ENCODE measurements at places on chromosomes 4 and X.

DNA sequence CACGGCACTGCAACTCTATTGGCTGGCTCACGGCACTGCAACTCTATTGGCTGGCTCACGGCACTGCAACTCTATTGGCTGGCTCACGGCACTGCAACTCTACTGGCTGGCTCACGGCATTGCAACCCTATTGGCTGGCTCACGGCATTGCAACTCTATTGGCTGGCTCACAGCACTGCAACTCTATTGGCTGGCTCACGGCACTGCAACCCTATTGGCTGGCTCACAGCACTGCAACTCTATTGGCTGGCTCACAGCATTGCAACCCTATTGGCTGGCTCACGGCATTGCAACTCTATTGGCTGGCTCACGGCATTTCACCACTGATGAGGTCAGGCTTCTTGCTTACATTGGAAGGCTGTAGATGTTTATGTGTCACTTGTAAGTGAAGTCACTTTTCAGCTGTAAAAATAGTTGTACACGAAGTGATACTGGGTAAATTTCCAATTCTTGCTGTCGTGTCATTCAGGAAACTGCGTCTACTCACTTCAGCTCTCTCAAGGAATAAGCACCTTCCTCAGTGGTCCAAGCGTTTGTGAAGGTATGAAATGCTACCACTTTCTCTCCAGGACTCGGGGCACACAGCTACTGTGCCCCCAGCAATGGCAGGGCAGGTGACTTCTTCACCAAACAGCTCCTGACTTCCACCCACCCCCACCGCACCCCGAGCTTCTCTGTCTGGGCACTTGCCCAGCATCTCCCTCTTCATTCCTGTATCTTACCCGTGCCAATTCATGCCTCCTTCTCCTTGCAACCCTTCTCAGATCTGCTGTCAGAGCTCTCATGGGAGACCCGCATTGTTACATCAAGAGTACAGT, 141.3 kb downstream of the AFAP1 start:
- DNase-seq: no peak

DNA sequence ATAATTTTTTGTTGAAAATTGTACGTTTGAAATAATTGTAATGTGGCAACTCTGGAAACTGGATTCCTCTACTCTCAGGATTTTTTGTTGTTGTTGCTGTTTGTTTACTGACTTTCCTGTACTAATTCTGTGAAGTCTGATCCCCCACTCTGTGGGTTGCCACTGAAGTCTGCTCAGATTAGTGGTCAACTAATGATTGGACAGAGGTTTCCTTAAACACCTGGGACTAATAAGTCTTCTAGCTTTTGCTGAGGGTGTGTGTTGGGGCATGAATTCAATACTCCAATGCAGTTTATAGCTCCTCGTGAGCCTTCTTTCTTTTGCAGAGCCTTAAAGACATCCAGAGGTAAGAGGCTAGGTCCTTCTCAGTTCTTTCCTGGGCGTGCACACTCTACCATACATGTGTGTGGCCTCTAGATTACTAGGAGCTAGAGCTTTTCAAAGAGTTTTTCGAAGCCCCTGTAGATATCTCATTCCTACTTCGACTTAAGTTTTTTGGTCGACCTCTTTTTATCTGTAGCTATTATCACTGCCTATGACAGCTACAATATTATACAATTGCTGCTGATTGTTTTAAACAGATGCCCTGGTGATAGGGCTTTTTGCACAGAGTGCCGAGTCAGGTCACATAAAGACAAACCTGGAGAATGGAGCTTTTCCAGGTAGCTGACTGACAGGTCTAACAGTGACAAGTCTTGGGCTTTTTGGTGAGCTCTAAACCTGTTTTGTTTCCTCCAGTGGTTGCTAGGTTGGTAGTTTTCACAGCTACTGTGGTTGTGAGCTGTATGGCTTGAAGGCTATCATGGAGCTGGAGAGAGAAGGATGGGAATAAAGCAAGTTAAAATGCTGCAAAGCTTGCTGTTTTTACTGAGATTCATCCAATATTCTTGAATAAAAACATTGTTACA, 34.0 kb downstream of the BMP2K start:
- no peak for DNase-seq

GRCh38 chr4:124974152-124974551, 261.6 kb upstream of the ANKRD50 start:
- no peak for DNase-seq

DNA sequence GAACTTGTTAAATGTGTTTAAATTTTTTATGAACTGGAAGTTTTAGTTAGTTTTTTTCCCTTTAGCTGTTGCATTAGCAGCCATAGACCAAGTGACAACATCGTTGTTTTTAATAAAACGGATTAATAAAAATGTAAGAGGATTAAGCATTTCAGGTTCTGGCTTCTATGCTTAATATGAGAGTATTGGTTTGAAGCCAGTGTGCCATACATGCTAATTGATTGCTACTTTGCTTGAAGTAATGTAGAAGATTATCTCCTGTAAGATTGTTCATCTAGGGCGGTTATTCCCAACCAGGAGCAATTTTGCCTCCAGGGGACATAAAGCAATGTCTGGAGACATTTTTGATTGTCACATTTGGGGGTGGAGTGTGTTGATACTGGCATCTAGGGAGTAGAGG, 54.3 kb downstream of the TLL1 start:
- DNase-seq: no peak

DNA sequence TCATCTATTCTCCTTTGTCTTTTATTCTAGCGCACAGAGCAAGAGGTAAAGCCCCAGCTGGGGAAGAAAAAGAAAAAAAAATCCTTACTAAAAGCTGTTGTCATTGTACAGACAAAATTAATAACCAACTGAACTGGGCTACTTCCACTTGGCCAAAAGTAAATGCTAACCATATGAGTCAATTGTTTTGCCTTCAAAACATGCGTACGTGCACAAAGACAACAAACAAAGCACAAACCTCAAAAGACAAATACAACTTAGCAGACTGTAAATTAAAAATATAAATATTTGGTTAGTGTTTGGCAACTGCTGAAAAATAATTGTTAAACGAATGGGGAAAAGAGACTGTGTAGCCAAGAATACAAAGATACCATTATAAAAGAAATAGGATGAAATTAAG, 5.9 kb downstream of the EDA2R start:
- DNase-seq: no peak

- no peak for DNase-seq
These were observed 578 bp downstream of the APOOL start for GRCh38 chrX:85004255-85004654.

DNA sequence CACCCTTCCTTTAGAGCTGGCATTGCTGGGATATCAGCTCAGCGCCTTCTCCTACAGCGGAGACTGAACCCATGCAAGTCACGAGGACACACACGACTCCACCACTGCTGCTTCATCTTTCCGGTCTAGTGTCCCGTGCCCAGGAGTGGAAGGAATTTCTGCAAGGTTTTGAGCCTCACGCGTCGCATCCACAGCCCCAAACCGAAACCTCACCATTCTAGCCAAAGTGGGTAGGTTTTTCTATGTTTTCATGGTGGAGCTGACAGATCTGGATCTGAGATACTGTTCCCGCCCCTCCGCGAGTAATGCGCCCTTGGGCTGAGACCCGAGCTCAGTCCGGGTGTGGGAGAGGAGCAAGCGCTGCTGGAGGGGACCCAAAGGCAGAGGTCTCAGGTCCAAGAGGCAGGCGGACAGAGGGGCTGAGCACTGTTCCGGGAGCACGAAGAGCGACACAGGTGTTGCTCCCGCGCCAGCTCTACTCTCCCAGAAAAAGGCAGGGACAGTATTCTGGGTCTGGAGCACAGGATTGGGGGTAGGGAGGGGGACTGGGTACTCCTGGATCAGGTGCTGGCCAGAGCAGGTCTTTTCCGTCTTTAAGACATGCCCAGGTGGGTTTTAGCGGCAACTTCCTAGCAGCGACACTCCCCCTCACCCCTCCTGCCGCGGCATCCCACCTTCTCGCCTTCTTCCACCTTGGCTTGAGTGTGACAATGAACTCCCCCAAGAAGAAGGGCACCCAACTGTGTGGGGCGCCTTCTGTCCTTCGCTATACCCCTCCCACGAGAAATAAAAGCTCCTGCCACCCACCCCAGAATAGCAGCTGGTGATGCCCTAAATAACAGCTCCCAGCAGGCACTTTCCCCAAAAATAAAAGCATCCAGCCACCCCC, 1.8 kb downstream of the EPHA5 start:
- DNase-seq: no peak

GRCh38 chr4:141571362-141571761, 65.0 kb upstream of the IL15 start:
- DNase-seq: no peak

GRCh38 chr4:114562176-114562904, 36.3 kb upstream of the UGT8 start:
- DNase-seq: no peak

DNA sequence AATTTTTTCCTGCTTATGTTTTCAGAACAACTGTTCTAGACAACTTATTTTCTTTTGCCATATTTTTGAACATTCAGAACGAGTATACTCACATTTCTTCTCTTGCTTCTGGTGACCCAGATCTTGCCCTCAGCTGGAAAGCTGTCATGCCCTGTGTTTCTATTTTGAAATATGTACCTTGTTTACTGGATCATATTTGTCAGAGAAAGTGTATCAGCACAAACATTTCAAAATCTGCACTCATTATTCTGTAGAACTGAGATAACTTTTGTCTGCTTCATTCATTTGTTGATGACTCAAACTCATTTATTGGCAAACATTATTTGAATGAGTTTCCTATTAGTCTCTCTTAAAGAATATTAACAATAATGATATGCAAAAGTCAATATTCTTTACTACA, 46.2 kb upstream of the FAM9A start:
- DNase-seq: no peak

GRCh38 chrX:46488712-46489111, 56.5 kb downstream of the ZNF674 start:
- DNase-seq: no peak

DNA sequence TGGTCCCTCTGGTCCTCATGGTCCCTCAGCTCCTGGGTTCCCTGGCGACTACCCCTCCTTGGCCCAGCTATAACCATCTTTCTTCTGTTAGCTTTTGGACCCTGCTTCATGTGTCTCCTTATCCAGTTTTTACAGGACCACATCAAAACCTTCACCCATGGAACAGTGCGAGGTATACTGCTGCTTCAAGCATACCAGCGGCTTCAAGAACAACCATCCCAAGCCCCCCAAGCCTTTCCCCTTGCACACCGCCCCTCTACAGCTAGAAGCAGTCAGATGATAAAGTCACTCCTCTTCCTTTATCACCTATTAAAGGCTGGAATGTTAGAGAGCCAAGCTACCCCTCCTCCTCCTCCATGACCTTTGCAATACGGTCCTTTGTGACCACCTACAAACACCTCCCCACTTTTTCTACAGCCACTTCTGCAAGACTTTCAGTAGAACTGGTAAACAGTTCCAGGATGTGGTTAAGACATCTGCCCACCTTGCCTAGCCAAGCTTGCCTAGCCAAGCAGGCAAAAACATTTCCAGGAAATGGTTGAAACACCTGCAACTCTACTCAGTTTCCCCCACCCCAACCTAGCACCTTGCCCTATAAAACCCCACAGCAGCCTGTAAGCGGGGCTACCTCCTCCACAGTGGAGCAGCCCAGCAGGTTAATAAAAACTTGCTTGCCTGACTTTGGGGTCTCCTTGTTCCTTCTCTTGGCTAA, 125.7 kb downstream of the ZC4H2 start:
- no peak for DNase-seq

DNA sequence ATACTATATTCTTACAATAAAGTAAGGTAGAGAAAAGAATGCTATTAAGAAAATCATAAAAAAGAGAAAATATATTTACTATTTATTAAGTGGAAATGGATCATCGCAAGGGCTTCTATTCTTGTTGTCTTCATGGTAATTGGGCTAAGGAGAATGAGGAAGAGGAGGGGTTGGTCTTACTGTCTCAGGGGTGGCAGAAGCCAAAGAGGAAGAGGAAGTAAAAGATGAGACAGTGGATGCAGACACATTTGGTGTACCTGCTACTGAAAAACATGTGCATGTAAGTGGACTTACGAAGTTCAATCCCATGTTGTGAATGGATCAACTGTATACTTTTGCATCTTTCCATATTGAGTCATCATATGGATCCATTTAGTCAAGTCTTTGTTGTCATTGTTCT, 1502.1 kb upstream of the ADGRL3 start:
- DNase-seq: no peak

DNA sequence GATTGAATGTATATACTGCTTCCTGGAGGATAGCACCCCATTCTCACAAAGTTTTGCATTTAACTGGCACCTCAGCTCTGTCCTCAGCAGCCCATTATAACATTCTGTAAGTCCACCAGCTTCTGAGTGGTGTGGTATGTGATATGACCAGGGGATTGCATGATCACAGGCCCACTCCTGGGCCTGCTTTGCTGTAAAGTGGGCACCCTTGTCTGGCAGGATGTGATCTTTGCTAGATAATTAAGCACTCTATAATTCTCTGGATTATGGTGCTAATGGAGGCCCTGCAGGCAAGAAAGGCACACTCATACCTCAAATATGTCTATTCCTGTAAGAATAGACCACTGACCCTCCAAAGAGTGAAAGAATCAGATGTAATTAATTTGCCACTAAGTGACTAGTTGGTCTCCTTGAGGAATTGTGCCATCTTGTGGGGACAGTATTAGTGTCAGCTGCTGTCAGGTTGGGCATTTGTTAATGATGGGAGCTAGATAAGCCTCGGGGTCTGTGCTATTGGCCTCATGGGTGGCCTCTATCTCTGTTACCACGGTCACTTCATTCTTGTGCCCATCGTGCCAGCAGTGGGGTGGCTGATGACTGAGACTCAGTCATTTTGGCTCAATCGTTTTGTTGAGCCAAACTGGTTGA, 2.2 kb upstream of the CFI start:
- DNase-seq: peak; percentile 29

Measured in fibroblast of skin of left biceps (primary cell).